ENCODE measurements at places on chromosomes 4 and X.

GRCh38 chr4:86926435-86927086 is 8.2 kb upstream of the AFF1 start:
- no peak for DNase-seq

- no peak for DNase-seq
Measured at GRCh38 chrX:120672841-120673530, 43.1 kb upstream of the C1GALT1C1 start.

GRCh38 chrX:38211891-38212635 is 8.6 kb downstream of the SRPX start:
- no peak for DNase-seq

- DNase-seq: no peak
Measured at GRCh38 chr4:180098586-180098985, 2144.6 kb upstream of the TENM3 start.

DNA sequence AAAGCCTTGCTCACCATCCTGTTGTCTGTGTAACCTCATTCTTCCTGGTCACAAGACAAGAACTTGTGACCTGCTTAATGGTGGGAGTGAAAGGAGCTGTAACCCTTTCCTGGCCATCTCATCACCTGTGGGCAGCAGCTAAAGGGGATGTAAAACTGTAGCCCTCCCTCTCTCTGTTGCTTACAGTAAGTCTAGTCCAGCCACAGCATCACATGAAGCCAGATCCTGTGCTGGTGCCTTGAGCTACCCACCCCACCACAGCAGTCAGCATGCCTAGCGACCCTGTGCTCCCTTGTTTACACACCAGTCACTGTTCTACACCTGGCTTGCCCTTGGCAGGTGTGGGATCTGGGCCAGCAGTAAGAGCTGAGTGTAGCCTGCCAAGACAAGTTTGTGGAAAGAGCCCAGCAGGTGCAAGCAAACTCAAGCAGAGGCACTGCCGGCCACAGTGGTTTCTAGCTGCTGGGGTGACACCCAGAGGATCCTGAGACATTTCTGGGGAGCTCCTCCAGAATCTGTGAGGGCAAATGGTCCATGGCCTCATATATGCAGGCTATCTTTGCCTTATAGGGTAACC is 41.0 kb downstream of the UGT2B28 start:
- DNase-seq: no peak

GRCh38 chrX:38166478-38167083 is 54.1 kb downstream of the SRPX start:
- DNase-seq: no peak

GRCh38 chr4:186500721-186501304 is 54.6 kb downstream of the MTNR1A start:
- no peak for DNase-seq

DNA sequence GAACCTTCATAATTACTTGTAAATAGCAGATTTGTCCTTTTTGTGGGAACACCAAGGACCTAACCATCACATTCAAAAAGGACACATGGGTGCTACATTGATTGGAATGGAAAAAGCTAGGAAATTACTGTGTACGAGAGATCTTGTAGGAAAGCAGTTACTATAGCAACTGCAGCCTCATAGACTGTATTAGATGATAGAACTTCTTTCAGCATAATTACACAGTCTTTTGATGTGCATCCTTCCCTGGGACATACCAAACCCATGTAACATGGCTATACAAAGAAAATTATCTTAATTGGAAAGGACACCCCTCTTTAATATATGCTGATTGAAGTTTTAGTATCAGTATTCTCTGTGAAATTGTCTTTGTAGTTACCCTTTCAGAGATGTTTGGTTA is 130.7 kb upstream of the CTSO start:
- no peak for DNase-seq

GRCh38 chr4:32117693-32118092 is 1397.5 kb downstream of the PCDH7 start:
- no peak for DNase-seq

- no peak for DNase-seq
Measured at GRCh38 chr4:156312261-156312847, 358.7 kb upstream of the CTSO start.

GRCh38 chr4:21948347-21949072 is at the start of gene KCNIP4:
TSS of gene KCNIP4 (minus strand) at chr4:21948772.
- no peak for DNase-seq

DNA sequence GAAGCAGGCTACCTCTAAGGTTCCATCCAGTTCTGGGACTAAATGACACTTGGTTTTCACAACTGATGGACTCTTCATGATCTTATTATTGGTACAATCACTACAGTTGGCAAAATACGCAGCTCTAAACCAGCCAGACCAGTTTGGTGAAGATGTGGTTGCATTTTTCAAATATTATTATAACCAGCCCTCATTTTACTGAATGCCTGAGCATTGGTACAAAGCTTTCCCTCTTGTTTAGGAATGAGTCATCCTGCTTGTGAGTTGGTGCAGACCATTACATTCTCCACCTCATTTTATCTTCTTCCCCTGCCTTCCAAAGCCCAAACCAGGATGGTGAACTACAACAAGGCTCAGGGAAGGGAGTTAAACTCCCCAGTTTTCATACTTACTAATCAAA is 223.1 kb downstream of the KDR start:
- DNase-seq: no peak

GRCh38 chr4:166064721-166065120 is 191.7 kb downstream of the TLL1 start:
- no peak for DNase-seq

DNA sequence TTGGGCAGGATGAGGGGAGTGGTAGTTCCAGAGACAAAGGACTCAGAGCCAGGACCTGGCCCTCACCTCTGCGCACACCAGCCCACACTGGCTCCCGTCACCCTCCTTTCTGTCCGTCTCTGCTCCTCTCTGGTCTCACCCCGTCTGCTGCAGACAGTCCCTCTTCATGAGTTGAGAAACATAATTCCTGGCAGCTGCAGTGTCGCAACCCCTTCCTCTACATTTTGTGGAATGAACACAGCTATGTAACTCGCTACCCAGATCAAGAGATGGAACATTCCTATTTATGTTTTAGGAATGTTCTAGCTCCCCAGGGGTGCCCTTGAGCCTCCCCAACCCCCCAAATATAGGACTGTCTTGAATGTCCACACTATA is 59.3 kb downstream of the SHROOM2 start:
- DNase-seq: no peak

- DNase-seq: no peak
Measured at GRCh38 chr4:125091-125771, 930 bp downstream of the ZNF718 start.

DNA sequence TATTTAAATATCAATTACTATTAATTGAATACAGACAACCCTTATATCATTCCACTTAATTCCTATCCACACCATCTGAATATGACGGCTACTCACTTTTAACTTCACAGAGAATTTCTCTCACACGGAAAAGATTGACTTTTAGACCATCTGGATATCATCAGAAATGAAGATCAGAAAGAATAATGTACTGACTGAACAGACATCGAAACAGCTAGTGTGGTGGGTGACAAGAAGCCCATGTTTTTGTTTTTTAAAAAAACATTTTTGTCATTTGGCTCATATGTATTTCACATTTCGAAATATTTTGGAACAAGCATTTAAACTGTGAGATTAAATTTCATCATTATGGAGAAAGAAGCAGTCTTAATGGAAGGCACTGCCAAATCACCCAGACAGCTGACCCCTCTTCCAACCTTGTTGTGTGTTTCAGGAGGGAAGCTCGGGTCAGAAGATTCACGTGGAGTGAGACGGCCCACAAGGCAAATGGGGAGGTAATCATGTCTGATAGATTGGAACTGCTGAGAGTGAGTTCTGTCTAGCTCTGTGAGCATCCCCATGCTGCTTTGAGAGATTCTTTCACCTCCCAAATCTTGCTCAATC is 204.2 kb upstream of the RASGEF1B start:
- DNase-seq: no peak

- no peak for DNase-seq
Measured at GRCh38 chr4:56465599-56466295, 1.7 kb upstream of the SRP72 start.

- DNase-seq: peak; percentile 54
Measured at GRCh38 chr4:10457255-10457801, at the start of gene ZNF518B. TSS of gene ZNF518B (minus strand) at chr4:10457426. CDS start at chr4:10446328, 11,098 bp downstream.

GRCh38 chr4:138310991-138311390 is 68.8 kb upstream of the SLC7A11 start:
- no peak for DNase-seq

- no peak for DNase-seq
Measured at GRCh38 chr4:6840062-6840976, 57.8 kb downstream of the KIAA0232 start.

DNA sequence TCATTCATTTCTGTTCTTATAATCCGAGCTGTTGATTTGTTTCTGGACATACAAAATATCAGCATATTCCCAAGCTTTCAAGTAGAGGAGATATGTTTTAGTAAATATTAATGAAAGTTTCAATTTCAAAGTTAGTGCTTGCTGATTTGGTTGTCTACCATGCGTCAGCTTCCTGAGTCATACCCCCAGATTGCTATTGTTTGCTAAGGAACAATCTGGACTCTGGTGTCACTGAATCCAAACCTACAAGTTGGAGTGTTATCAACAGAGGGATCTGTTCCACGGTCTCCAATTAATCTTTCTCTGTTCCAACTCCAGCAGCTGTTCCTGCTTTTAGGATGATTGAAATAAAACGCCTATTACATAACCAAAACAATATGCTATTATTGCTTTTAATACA is 96.1 kb upstream of the FAM9A start:
- DNase-seq: no peak

DNA sequence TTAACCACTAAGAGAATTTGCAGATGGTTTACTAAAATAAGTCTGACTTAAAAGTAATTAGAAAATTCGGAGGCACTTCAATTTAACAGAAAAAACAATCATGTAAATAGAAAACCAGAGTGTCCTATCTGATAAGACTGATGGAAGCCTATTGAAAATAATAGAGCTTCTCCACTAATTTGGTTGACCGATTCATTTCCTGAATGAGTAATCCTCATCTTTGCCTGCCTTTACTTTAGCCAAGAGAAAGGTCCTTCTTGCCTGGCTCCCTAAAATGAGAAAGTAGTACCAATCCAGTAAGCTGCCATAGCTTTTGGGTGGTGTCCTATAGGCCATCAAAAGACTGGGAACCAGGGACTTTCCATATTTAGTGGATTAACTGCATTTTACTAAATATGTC is 48.4 kb downstream of the KCNIP4 start:
- no peak for DNase-seq

DNA sequence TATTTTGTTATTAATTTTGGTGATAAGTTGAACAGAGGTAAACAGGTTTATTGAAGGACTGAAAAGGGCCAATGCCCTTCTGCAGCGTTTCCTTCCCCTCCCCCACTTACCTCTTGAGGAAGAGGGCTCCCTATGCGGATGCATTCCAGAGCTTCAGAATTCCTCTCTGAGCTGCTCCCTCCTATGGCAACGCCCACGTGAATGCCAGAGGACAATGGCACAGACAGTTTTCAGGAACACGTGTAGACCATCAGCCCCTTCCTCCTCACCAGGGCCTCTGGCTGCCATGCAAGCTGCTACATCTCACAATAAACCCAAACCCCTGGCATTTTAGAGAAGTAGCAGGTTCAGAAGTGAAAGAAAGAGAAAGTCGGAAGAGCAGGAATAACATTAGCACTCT is 127.9 kb downstream of the CHRDL1 start:
- DNase-seq: no peak

GRCh38 chrX:38365954-38366353 is 13.6 kb downstream of the OTC start:
- no peak for DNase-seq

DNA sequence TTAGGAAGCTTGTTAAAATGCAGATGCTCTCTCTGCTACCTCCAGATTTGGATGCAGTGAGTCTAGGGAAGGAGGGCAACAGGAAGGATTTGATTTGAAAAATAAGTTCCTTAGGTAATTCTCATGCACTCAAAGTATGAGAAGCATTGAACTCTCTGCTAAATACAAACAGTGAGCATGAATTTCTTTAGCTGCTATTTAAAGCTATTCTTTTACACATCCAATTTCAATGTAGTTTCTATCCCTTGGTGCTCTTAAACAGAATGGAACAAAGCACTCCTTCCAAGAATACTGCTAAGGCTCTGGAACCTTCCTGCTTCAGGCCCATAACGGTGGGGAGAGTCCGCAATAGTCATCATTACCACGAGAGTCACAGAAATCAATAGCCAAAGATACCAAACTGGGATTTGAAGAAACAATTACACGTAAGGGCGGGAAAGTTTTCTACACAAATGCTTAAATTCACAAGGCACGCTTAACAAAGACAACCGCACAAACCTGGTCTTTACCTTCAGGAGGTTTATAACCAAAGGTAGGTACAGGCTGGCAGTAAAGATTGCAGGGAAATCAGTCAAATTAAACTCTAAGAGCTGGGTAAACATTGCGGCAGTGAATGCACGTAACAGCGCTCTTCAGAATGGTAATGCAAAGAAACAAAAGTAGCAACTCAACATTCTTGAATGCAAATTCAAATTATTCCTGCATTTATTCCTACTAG is 123.2 kb upstream of the NAP1L5 start:
- DNase-seq: no peak

DNA sequence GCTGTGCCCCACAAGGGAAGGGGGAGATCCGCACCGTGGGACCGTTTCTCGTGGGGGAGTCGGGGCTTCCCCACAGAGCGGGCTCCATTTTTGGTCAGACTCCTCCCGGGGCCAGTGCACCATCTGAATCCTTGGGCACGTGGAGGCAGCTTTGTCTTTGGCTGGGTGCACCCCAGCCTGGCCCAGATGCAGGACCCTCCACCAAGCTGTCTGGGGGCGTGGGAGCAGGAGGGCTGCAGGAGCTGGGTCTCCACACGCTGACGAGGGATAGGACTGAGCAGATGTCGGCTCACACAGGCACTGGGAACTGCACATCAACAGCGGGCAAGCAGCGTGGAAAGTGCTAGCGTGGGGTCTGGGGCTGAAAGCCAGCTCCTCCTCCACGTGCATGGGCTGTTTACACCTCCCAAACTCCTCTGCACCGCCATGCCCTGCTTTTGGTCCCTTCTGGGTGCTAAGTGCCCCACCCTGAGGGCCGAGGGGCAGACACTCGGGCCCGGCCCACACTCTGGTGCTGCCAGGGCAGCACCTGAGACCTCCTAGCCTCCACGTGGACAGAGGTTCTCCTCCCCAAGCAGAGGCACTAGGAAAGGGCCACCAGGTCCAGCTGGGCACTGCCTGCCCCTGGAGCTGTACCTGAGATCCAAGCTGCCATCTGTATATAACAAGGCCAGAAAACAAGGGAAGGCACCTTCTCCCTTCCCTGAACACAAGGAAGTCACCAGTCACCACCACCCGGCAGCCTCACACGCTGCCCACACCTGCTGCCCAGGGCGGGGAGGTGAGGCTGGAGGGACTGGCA is 13.8 kb downstream of the DGKQ start:
- DNase-seq: no peak

DNA sequence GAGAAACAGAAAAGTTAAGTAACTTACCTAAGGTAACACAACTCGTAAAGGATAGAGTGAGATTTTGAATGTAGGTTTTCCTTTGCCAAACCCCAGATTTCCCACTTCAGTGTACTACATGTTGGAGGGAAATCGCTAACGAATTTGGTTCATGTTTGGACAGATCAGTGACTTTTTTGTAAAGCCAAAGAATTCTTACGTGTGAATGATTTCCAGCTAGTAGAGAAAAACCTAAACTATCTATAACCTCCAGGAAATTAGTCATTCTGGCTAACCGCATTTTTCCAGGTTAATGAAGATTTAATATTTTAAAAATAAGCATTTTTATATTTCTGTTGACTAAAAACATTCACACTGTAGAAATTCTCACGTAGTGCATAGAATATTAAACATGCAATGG is 7.2 kb downstream of the TENM3 start:
- DNase-seq: no peak

All from activated naive CD8-positive, alpha-beta T cell treated with anti-CD3 and anti-CD28 coated beads, Interleukin-2, amount 50 U/mL, for 16 hours (primary cell).